ENCODE measurements at places on chromosomes 11 and 22.
A peak's percentile ranks its signal among the peaks of the same experiment; 100 is the strongest.

DNA sequence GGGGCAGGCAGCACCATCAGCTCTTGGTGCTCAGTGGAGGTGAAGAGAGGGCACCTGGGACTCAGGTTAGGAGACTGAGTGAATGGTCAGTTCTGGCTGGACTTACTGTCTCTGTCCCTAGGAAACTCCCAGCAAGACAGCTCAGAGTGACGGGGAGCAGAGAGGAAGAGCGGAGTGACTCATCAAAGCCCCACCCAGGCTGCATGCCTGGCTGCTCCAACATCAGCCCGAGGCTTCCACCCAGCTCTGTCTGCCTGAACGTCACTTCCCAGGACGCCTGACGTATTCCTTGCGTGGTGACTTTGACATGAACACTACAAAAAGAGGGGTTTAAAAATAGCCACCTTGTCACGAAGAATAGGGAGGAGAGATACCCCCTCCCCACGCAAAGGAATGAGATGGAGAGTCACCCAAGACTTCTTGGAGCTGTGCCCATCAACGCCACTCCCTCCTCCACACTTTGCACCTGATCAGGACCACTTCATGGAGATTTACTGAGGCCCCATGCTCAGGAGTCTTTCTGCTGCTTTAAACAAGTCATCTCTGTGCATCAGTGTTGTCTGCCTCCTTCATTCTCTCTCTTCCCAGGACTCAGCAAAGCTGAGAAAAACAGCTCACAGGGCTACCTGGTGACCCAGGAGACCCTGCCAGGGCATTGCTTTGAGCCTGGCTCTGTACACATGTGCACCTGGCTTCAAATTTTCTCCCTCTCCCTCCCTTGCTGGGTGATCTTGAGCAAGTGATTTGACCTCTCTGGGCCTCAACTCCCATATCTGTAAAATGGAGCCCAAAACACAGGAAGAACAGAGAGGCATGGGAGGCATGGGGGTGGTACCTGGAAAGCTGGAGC is 83.1 kb downstream of the MN1 start:
- peak; percentile 93 for DNase-seq

DNA sequence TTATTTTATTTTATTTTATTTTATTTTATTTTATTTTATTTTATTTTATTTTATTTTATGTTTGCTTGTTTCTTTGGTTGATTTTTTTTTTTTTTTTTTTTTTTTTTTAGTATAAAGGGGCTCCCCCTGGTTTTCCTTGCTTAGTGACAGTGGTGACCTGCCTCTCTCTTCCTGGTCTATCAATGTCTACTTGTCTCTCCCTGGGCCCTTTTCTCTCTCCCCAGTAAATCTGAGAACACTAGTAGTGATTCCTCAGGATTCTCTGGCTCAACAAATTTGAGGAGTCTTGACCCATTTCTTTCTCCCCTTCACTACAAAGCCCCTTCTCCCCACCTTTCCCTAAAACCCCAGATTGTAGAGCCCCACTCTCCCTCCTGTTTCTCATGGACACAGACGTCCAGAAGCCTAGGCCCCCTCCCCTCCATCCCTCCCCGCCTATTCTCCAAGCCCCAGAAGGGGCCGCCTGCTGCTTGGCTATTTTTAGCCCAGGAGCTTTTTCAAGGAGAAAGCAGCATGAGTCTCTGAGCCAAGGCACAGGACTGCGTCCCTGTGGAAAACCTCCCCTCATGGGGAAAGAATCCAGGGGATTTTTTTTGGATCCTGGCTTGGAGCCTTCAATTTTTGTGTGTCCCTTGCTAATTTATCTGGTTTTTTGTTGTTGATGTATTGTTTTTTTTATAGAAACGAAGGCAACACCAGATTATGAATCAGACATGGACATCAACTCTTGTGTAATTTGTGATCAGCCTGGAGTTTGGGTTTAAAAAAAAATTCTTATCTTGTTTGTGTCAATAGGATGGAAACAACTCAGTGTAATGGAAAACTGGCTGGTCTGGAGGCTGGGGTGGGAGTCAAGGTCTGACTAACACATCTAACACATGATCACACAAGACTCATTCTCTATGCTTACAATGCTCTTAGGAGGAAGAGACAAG is 17.5 kb upstream of the ACCSL start:
- DNase-seq: peak; percentile 31

GRCh38 chr11:104665641-104666040 is 232.6 kb downstream of the CASP12 start:
- peak; percentile 35 for DNase-seq

DNA sequence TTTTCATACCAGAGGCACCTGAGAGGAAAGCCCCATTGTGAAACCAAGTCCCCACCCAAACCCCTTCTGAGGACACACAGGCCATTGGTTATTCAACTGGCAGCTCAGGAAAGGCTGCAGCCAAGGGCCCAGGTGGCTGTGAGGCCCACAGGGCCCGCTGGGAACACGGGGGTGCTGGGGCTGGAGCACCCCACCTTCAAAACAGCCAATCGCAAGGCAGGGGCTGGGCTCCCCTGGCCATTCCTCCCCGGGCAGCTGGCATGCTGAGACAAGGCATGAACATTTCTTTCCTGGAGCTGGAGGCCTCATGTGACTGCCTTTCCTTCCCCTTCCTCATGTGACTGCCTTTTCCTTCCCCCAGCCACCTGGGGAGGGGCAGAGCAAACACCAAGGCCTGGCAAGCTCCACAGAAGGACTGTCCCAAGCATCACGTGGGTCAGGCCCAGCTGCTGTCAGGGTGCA is 76.9 kb downstream of the PIWIL3 start:
- DNase-seq: peak; percentile 6

DNA sequence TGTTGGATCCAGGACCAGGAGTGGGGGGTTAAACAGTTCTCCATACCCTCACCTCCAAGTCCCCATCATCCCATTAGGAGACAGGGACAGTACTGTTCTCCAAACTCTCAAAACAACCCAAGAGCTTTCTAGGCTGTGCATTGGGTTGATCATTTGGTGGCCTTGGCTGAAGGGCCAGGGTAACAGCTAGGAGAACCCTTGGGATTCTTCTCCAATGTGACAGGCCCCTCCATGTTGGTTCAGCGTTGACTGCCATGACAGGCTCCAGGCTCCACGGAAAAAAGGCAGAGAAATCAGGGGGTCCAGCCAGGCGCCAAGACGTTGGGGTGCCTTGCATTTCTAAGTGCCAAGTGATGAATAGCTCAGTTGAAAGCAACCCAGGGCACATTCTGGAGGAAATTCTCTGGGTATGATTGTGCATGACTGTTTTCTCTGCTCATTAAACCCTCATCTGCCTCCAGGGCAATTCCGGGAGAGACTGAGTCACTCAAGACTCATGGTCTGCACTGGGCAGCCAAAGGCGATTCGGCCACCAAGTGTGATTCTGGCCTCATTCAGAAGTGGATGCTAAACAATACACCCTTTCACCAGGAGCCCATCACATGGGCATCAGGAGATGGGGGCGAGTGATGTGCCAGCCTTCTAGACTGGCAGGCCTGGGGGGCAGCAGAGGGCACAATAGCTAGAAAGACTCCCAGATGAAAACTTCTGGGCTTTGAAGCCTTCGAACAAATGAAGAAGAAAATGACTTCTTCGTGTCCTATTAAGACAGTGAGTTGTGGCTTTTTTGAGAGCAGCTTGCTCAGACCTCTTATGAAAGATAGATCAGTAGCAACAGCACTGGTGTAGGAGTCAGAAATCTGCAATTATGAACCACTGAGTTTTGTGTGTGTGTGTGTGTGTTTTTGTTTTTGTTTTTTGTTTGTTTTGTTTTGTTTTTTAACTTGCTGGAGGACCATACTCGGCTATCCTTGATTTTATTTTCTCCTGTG is 27.7 kb downstream of the CD44 start:
- peak; percentile 63 for DNase-seq

DNA sequence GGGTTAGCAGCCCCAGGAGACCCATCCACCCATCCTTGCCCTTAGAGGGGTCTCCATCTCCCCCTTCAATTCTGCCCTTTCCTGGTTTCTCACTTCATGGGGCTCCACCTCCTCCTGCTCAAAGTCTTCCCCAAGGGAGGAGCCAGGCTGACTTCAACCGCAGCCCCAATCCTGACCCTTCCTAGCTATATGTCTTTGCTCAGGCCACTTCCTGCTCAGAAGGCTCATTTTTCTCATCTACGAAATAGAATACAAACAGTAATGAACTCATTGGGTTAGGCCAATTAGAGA is 24.5 kb downstream of the POU2AF1 start:
- DNase-seq: no peak

GRCh38 chr22:19615001-19615461 is 90.8 kb upstream of the CLDN5 start:
- DNase-seq: no peak

Data from suppressor macrophage treated with lipopolysaccharide for 4 hours (primary cell).